ENCODE measurements at places on chromosomes 7 and 10.

- DNase-seq, result no peak
Observed at GRCh38 chr7:144408121-144408520, 4.6 kb upstream of the NOBOX start.

- DNase-seq, result no peak
Observed at GRCh38 chr7:136353287-136353686, 376.1 kb upstream of the MTPN start.

DNA sequence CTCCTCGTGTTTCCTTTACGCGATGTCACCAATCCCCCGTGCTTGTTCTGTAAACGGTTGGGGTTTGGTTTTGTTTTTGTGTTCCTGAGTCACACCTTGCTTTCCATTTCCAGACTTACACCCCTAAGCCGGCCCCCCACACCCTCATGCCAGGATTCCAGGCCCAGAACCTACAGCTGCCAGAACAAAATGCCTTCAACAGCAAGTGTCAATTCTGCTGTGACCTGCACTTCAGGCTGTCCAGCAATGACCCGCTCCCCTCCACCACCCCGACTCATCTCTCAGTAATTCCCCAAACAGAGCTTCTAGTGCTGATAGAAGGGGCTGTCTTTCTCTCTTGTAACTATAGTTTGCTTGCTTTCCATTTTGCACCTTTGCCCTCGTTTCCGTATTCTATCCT lies 722.1 kb upstream of the CELF2 start:
- DNase-seq, result no peak

DNA sequence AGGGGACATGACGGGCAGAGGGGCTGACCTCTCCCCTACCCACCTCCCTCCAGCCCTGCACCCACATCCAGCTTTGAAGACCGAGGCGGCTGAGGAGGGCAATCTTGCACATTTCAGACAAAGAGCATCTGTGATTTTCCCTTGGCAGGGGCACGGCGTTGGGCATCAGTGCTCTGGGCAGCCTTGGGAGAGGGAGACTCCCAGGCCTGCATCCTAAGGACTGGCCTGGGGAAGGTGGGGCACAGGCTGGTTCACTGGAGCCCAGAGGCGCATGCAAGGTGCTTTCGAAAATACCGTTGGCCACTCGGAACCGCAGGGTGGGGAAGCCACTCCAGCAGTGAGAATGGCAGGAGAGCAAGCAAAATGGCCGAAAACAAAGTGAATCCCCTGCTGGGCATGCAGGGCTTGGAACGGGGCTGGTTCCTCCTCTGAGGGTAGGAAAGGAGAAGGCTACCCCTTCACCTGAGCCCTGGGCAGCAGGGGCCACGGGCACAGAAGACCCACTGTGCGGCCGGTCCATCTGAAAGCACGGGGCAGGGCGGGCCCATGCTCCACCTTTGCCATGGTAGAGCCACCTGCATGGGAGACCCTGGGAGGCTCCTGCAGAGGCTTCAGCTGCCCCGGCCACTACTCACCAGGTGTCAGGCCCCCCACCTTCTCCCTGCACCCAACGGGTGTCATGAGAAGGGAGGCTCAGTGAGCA lies 49.8 kb downstream of the EBF3 start:
- no peak for DNase-seq

- no peak for DNase-seq
Observed at GRCh38 chr7:84900215-84900614, 286.6 kb downstream of the SEMA3D start.

DNA sequence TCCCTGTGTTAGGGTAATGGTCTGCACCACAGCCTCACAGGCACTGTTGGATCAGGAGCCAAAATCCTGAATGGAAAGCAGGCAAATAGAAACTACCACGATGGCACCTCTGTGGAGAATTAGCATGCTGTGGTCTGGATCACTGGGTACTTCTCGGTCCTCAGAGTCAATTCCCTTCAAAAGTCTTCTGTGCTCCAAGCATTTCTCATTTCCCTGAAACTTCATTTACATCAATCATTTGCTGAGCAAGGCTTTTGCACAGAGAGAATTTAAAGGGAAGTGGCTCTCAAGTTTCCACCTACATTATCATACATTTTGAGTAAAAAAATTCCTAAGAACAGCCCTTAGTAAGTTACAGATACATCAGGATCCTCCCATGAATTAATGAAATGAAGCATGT lies 293.9 kb upstream of the NPSR1 start:
- DNase-seq, result no peak

- DNase-seq, result no peak
Observed at GRCh38 chr10:111075577-111076185, 1.1 kb upstream of the ADRA2A start.

GRCh38 chr7:149444287-149444686 lies 16.6 kb downstream of the ZNF777 start:
- no peak for DNase-seq

GRCh38 chr10:124369986-124370385 lies 48.7 kb downstream of the OAT start:
- DNase-seq, result no peak

DNA sequence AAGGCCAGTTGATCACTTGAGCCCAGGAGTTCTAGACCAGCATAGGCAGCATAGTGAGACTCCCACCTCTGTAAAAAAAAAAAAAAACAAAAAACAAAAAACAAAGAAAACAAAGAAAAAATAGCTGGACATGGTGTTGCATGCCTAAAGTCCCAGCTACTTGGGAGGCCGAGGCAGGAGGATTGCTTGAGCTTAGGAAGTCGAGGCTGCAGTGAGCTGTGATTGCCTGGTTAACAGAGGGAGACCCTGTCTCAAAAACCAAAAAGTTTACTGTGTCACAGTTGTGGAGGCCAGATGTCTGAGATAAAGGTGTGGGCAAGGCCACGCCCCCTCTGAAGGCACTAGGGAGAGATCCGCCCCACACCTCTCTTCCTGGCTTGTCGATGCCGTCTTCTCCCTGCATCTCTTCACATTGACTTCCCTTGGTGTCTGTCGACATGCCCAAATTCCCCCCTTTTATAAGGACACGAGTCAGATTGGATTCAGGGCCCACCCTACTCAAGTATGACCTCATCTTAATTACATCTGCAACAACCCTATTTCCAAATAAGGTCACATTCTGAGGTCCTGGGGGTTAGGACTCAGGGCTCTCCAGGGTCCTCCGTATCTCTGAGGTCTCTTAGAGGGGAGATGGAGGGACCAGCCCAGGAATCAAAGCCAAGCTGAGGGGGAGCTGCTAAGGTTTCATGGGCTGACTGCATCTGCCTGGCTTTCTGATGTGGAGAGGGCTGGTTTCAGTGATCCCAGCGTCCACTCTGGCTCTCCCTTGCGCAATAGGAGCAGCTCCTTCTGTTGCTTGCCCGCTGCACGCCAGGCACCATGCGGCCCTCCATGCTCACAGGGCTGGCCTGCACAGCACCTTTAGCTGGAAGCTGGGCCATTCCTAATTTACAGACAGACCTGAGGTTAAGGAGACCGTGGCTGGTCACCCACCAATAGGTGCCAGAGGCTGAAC lies 23.1 kb downstream of the AGAP3 start:
- DNase-seq, result no peak

DNA sequence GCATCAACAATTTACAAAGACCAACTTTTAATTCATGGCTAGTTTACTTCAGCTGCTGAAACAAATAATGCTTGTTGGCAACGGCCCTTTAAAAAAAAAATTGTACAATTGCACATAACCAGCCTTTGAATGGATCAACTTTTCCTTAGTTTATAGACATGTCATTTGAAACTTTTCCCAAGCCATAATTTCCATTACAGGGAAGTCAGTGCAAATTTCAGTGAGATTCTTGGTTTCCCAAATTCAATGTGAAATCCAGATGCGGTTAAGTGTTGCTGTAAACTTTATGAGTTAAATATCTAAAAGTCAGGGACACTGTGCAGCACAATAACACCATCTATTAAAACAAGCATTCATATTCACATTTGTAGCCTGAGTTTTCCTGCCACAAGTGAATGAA lies 182.2 kb downstream of the JAZF1 start:
- DNase-seq, result no peak

DNA sequence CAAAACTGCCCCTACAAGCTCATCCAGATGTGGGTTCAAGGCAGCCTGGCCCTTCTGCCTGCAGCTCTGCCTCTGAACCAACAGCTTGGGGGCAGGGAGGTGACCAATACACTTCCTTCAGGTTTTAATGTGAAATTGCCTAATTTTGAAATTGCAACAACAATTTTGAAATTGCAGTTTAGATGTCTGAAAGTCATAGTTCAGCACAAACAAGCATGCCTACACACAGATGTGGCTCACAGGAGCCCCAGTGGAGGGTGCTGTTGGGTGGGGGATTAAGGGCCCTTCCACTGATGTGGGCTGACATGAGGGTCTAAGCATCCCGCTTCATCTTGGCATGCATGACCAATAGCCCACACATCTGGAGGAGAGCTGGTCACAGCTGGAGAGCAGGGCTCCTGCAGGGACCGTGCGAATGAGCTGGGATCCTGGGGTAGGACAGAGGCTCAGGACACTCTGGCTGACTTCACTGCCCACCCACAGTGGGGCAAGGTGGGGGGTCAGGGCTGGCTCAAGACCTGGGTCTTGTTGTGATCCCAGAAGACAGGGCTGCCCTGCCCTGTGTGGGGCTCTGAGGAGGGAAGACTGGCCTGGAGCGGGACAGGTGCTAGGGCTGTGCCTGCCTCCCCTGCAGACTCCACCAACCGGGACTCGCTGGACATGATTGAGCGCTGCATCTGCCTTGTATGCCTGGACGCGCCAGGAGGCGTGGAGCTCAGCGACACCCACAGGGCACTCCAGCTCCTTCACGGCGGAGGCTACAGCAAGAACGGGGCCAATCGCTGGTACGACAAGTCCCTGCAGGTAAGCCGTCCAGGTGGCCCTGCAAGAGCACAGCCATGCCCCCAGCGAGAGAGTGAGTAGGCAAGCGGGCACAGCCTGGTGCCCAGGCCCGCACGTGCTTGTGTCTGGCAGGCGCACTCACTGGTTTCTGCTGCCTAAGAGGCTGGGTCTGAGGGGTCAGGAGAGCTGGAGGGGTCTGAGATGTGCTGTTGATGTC lies 32.3 kb downstream of the CHAT start:
- DNase-seq, result no peak

- no peak for DNase-seq
Observed at GRCh38 chr7:40192036-40192435, 57.2 kb downstream of the SUGCT start.

DNA sequence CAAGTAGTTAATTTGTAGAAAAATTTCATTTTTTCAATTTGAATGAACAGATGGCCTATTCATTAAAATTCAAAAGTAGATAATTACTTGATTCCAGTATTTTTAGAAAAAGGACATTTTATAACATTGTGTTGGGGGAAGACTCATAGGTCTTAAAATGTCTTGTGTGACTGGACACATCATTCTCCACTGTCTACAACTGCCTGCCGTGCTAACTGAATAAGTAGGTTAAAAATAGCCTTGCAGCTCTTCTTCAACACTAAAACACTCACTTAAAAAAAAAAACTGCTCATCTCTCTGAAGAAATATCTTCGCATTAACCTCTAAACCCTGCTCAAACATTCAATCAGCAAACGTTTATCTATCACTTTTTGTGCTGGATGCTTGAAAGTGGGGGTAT lies 253.8 kb downstream of the CSTF2T start:
- DNase-seq, result no peak

GRCh38 chr7:77415476-77415822 lies 700 bp downstream of the GSAP start:
- no peak for DNase-seq

GRCh38 chr10:21180604-21181003 lies 283.5 kb upstream of the NEBL start:
- DNase-seq, result no peak

GRCh38 chr10:72616716-72617115 lies 9.2 kb downstream of the MICU1 start:
- DNase-seq, result no peak

GRCh38 chr10:68550747-68551411 lies 9.3 kb upstream of the TET1 start:
- peak; percentile 68 for DNase-seq

DNA sequence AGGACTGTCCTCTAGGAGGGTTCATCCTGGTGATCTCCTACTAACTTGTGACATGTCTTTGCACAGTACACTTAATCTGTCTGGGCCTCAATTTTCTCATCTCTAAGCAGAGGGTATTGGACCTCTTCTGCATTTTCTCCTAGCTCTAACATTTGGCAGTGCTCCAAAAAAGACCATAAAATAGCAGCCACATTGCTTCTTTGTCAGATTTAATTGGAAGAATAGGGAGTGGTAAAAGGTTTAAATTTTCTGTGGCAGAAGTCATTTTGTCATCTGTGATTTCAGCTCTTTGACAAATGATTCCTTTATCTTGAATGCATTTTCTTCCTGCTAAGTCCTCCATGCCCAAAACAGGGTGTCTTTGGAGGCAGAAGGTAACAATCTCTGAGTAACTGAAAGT lies 289.9 kb upstream of the LRGUK start:
- no peak for DNase-seq

DNA sequence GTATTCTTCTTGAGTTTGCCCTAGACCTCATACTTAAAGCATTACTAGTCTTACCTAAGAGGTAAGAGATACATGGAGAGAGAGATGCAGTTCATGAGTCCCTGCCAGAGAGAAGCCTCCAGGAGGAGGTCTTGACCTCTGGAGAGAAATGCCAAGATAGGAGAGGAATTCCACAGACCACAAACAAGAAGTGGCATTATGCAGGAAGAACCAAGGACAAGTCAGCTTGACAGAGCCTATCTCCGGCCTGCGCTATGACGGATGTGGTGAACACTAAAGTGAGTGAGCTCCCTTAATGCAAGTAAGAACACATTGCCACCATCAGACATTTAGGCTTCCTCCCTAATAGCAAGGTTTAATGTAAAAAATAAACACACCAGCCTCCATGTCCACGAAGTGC lies 27.9 kb upstream of the COL1A2 start:
- no peak for DNase-seq

DNA sequence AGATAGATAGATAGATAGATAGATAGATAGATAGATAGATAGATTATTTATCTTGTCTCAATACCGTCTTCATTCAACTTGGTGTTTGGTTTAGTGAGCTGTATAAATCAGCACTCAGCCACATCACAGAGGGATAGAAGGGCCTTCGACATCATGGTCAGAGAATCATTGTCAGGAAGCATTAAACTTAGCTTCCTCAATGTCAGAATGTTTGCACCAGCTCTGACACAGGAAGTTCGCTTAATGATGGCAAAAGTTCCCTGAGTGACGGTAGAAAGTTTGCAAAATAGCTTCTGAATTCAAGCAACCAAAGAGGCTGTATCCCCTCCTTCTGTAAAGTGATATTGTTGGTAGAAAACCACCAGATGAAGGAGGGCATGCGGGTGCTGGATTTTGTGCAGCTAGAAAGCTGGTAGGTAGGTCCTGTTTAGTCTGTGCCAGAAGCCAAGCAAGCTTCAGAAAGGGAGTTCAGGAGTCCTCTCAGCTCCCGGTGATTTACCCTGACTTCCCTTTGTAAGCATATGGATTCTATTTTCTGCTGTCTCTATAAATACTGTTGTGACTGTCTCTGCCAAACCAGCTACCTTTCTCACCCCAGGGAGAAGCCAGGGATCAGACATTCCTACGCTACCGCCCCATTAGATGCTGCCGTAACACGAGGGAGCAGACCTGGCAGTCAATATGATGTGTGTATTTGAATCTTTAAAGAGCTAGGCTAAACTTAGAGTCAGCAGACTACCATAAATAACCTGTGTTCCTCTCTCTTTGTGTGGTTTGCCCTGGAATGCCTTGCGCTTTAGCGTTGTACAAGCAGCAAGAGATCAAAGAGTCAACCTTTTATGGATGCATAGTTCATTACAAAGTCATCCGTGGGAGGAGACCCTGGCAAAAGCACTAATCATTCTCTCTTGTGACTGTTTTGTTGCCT lies 200.5 kb upstream of the KIAA1217 start:
- no peak for DNase-seq
